ENCODE measurements at places on chromosomes 13 and 19.

DNA sequence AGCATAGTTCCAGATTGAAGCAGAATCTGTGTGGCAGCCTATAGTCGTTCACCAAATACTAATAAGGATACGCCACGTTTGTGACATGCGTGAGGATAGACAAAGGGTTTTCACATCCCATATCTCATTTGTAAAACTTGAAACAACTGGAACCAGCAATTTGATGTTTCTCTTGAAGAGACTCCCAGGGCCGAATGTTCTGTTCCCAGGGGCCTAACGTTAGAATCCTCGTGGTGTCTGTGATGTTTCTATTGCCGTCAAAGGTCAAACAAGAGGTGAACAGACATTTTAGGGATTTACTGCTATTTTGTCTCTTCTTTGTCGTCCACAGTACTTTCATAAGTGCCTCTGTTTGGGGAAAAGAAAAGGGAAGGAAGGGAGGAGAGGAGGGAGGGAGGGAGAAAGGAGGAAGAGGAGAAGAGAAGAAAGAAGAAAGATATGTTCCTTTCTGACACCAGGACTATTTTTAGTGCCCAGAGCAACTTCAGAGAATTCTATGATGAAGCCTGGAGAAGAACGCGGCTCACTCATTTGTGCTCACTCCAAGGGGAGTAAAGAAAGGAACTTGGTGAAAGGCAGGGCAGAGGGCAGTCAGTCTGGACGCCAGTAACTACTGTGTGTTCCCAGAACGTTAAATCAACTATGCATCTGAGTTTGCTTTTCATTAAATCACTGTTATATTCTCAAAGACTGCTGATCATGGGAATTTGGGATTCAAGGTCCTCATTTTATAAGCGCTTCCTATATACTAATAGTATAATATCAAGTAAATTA lies 154.5 kb downstream of the DCT start:
- no peak for DNase-seq

DNA sequence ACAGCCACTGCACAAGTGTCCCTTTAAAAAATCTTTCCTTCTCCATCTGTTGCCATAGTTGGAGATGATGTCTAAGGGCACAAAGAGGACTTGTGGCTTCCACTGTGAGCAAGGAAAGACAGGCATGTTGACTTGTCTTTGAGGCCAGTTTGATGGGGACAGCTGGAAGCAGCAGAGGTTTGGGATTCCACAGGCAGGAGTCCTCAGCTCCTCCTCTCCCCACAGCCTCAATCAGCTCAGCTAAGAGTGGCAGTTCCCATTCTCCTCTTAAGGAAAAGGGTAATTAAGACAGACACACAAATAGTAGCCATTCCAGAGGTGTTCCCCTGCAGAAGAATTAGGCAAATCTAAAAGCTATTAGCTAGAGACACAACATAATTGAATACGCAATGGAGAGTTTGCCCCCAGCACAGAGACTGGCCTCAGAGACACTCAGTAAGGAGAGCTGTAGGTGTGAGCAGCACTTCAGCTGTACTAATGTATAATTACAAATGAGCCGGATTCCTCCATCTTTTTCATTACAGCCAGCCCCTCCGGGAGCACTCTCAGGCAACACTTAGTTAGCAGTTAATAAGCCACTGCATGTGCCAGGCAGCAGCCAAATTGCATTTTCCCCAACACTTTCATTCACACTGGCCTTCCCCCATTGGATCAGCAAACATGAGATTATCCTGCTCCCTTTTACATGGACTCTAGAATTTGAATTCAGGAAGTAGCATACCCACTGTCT lies 434.0 kb downstream of the FOXO1 start:
- no peak for DNase-seq

GRCh38 chr19:4991538-4991937 lies 22.6 kb downstream of the KDM4B start:
- no peak for DNase-seq

- peak; percentile 81 for DNase-seq
These were observed 86.2 kb downstream of the IRS2 start for GRCh38 chr13:109700176-109700575.

- DNase-seq = no peak
These were observed 200.2 kb downstream of the MTUS2 start for GRCh38 chr13:29020314-29020713.

GRCh38 chr13:30404207-30404606 lies 18.1 kb upstream of the UBE2L5 start:
- no peak for DNase-seq

GRCh38 chr19:29532956-29533355 lies 7.2 kb downstream of the VSTM2B start:
- DNase-seq = no peak

- DNase-seq = no peak
These were observed 309.6 kb downstream of the RFC3 start for GRCh38 chr13:34127523-34127922.

DNA sequence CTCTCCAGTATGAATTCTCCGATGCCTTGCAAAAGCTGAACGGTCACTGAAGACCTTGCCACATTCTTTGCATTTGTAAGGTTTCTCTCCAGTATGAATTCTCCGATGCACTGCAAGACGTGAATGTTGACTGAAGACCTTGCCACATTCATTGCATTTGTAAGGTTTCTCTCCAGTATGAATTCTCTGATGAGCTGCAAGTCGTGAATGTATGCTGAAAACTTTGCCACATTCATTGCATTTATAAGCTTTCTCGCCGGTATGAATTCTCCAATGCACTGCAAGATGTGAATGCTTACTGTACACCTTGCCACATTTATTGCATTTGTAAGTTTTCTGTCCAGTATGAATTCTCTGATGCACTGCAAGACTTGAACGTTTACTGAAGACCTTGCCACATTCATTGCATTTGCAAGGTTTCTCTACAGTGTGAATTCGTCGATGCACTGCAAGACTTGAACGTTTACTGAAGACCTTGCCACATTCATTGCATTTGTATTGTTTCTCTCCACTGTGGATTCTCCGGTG lies 20.0 kb upstream of the ZNF841 start:
- DNase-seq = no peak
